ENCODE measurements at places on chromosomes 13 and 19.

DNA sequence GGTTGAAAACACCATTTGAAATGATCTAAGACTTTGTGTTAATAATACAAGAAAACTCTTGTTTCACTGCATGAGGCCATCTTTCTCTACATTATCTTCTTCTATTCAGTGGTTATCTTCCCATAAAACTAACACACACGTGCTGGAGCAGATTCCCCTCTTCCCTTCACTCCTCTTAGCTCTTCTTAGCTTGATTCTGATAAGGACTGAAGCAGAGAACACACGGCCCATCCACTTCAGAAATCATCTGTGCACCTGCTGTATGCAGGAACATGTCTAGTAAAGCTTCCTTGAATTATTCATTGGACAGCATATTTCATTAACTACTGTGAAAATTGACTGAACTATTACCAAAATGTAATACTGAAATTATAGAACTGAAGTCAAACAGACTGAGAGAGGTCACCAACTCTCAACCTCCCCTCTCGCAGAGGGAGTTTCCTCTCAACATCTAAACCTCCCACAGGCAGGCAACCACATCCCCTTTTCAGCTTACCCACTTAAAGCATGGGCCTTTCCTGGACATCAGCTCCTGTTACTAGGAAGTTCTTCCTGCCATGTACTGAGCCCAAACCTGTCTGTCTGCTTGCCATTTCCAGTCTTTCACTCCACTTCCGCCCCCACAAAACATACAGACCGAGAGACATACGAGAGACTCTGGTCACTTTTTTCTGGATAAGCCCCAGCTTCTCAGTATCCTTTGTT lies 113.9 kb downstream of the CRYL1 start:
- H3K36me3 ChIP-seq = no peaks in the 10 kb centered on the region
- no peak overlapping the region for H3K4me3 ChIP-seq
- DNase-seq = no peak
- no peaks in the 10 kb centered on the region for H3K27me3 ChIP-seq
- no peak overlapping the region for H3K27ac ChIP-seq

DNA sequence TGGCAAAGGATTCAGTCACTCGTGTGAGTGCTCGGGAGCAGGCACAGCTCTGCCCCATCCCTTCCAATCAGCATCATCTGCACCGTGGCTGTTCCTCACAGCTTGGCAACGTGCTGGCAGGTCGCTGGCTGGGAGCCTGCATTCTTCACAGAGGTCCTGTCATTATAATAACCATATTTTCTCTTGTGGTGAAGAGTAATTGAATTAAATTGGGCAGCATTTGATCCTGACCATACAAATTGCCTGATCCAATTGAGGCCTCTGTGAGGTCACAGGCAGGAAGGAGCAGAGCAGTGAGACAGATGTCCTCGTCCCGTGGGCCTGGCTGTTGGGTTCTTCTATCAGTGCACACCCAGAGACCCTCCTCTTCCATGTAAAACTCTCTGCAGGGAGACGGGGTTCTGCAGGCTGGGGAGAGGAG lies 407.8 kb downstream of the COG6 start:
- H3K27ac ChIP-seq = no peak overlapping the region
- H3K27me3 ChIP-seq = no peaks in the 10 kb centered on the region
- no peak overlapping the region for H3K4me3 ChIP-seq
- no peaks in the 10 kb centered on the region for H3K36me3 ChIP-seq

GRCh38 chr19:18576383-18576782 lies 4.7 kb downstream of the UBA52 start:
- H3K4me3 ChIP-seq = no peak overlapping the region
- no peak for DNase-seq
- H3K27me3 ChIP-seq = no peaks in the 10 kb centered on the region
- no peak overlapping the region for H3K27ac ChIP-seq
- H3K4me1 ChIP-seq = peaks cover 11% of the 10 kb centered on the region

GRCh38 chr19:3955688-3956087 lies 15.2 kb downstream of the DAPK3 start:
- DNase-seq = no peak
- no peaks in the 10 kb centered on the region for H3K4me1 ChIP-seq
- H3K27ac ChIP-seq = no peak overlapping the region
- peaks cover 27% of the 10 kb centered on the region for H3K36me3 ChIP-seq
- H3K4me3 ChIP-seq = no peak overlapping the region
